Activated CD4-positive, CD25-positive, alpha-beta regulatory T cell treated with anti-CD3 and anti-CD28 coated beads, Interleukin-2, amount 50 U/mL, for 72 hours (primary cell): ENCODE measurements at places on chromosomes 12 and 14.

- DNase-seq = no peak
Measured at GRCh38 chr12:64749461-64750200, 9.6 kb downstream of the GNS start.

- DNase-seq = no peak
Measured at GRCh38 chr12:129466499-129466898, 437.3 kb downstream of the TMEM132D start.

- no peak for DNase-seq
Measured at GRCh38 chr12:76480796-76481195, 78.8 kb downstream of the OSBPL8 start.

- DNase-seq = no peak
Measured at GRCh38 chr12:18135509-18135908, 45.5 kb upstream of the RERGL start.

DNA sequence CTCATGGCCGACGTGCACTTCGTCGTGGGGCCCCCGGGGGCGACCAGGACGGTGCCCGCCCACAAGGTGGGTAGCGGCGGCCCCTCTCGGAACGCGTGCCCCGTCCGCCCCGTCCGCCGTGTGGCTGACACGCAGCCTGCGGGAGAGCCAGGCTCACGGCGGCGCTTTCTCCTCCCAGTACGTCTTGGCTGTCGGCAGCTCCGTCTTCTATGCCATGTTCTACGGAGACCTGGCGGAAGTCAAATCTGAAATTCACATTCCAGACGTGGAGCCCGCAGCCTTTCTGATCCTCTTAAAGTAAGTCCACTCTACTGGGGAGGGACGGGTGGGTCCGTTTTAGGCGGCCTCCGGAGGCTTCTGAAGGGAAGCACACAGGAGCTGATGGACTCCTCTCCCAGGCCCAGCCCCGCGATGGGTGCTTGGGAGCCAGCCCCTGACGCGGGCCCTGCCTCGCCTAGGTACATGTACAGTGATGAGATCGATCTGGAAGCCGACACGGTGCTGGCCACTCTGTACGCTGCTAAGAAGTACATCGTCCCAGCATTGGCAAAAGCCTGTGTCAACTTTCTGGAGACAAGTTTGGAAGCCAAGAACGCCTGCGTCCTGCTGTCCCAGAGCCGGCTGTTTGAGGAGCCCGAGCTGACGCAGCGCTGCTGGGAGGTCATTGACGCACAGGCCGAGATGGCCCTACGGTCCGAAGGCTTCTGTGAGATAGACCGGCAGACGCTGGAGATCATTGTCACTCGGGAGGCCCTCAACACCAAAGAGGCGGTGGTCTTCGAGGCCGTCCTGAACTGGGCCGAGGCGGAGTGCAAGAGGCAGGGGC lies 1.1 kb downstream of the BTBD6 start:
- DNase-seq = no peak

DNA sequence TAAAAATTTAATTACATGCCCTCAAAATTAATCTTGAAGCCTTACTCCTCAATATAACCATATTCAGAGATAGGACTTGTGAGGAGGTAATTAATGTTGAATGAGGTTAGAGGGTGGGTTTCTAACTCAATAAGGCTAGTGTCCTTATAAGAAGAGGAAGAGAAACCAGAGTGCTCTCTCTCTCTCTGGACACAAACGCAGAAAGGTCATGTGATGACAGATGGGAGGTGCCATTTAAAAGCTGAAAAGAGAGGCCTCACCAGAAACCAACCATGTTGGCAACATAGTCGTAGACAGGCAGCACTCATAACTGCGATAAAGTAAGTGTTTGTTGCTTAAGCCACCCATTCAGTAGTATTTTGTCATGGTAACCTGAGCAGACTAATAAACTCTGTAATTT lies 378.5 kb upstream of the LMO3 start:
- no peak for DNase-seq

DNA sequence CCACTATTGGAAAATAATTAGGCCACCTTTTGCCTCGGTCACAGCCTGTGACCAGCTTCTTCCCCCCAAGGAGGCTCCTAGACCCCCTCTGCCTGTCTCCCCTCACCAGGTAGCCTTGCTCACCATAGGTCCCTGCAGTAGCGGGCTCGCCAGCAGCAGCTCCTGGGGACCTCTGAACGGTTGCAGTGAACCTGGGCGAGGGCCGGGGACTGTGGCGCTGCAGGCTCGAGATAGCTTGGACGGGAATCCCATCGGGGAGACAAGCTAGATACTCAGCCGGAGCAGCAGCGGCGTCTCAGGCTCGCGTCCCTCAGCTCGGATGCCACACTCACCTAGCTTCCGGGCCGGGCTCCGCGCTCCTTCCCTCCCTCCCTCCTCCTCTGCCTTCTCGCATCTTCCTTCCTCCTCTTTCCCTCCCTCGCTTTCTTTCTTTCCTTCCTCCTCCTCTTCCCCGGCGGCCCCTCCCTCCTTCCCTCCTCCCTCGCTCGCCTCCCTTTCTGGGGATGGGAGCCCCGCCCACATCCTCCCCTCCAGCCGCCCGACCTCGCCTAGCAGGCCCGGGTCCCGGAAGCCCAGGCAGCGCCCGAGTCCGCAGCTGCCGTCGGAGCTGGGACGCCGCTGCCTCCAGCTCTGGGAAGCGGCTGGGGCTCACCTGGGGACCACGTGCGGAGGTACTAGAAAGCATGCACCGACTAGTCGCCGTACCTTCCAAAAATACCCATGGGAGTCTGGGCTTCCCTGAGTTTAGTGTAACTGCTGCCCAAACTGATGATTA lies at the start of gene BMP4:
Gene BMP4 (minus strand): TSS at position 399 of the 775 bp plus-strand sequence. CDS start 4,603 bp downstream, outside the sequence.
- DNase-seq = no peak

GRCh38 chr14:99910337-99911309 lies 117.4 kb downstream of the EML1 start:
- DNase-seq = no peak

- no peak for DNase-seq
Measured at GRCh38 chr14:23023022-23023794, 11.5 kb downstream of the PSMB5 start.

- no peak for DNase-seq
Measured at GRCh38 chr12:28171356-28172060, 18.7 kb upstream of the CCDC91 start.

GRCh38 chr14:81209167-81209836 lies 11.5 kb downstream of the GTF2A1 start:
- no peak for DNase-seq

- DNase-seq = no peak
Measured at GRCh38 chr14:72578514-72578913, 315.4 kb downstream of the DPF3 start.

DNA sequence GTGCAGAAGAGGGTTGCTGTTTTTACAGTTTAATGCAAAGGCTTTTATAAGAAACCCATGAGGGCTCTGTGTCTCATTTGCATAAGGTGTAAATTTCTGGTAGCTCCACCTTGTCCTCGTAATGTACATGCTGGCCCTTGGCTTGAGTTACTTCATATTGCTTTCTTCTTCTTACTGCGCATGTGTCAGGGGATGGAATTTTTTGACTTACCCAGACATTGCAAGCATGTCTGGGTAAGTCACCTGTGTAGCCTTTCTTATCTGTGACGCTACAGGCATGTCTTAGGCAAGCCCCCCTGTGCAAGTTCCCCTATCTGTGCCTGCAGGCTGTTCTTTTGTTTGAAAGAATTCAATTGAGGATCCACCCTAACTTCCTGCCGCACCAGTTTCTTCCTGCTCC lies 274.2 kb downstream of the ETNK1 start:
- DNase-seq = no peak

DNA sequence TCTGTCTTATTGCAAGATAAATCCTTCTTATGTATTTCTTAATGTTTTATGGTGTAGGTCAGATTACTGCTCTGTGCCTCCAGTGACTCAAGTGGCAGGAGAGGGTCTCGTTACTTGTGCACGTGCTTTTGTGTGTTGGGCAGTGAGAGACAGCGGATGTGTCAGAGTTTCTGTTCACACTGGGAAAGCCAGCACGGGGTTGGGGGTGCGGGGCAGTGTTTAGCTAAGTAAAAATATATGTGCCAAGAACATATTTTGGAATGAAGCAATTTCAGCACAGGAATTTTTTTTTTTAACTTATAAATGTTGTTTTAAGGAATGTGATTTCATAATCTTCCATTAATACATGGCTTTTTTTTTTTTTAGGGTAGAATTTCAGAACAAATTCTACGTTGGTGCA lies 4.5 kb upstream of the DNAH10 start:
- no peak for DNase-seq

DNA sequence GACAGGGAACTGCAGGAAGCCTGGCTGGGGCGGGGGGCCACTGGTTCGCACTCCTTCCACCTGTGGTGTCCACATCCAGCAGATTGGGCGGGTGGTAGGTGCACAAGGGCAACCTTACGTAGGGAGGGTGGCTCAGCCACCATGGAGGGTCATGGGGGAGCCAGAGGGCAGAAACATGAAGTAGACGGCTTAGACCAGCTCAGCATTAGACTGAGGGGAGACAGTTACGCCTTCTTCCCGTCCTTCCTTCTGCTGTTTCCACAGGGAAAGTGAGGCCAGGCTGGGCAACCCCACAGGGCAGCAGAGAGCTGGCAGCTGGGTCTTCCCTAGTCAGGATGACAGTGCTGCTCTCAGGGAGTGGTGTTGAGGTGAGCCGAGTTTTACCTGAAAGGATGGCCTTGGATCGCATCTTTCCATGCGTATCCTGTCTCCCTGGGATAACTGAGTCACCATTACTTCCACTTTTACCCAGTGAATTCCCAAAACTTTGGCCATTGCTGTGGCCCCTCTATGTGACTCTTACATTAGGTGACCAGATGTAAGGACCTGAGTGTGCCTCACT lies 170.0 kb upstream of the GZMB start:
- DNase-seq = no peak

DNA sequence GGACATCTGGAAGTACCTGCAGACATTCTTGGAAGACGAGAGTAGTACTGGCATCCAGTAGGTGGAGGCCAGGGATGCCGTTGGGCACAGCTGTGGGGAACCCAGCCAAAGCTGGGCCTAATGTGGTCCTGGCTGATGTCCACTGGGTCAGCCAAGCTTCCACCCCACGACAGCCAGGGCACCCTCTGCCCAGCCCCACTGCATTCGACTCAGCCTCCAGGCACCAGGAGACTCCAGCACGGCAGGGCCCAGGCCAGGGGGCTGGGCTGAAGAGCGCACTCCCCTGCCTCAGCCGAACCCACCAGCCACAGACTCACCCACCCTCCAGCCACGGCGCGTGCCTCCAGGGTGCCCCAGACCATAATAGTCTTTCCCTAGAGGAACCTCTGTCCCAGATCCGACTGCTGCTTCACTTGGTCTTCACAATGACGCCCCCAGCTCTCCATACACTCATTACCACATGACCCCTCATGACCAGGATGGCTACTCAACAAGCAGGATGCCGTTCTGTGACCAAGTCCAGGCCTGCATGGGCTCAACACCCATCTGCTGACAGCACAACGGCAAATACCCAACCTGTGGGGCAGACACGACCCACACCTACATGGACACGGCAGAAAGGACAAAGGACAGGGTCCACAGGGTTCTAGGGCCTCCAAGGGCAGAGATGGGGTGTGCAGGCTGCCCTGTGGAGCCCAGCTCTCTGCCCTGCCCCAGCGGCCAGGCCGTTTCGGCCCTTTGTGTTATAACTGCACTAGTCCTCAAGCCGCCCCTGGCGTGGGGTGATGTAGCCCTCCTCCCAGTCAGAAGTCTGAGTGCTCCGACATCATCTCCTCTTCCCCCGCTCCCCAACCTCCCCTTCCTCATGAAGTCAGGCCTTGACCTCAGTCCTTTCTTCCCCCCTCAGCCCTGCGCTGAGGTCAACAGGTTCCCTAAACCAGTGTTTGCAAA lies 22.8 kb downstream of the ITPK1 start:
- no peak for DNase-seq

DNA sequence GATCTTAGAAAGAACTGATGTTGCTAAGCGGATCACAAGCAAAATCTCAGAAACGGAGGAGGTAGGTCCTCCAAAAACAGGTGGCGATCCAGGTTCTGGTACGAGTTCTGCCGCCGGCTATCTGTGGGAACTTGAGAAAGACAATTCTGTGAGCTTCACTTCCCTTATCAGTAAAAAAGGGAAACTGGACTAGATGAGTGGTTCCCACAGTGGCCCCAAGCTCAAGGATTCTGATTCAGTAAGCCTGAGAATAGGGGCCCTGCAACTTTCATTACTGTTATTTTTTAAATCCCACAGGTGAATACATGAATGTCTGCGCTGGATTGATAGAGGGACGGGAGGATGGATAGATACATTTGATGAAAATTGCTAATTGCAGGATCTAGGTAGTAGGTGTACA lies 160.2 kb downstream of the PPM1H start:
- DNase-seq = no peak

DNA sequence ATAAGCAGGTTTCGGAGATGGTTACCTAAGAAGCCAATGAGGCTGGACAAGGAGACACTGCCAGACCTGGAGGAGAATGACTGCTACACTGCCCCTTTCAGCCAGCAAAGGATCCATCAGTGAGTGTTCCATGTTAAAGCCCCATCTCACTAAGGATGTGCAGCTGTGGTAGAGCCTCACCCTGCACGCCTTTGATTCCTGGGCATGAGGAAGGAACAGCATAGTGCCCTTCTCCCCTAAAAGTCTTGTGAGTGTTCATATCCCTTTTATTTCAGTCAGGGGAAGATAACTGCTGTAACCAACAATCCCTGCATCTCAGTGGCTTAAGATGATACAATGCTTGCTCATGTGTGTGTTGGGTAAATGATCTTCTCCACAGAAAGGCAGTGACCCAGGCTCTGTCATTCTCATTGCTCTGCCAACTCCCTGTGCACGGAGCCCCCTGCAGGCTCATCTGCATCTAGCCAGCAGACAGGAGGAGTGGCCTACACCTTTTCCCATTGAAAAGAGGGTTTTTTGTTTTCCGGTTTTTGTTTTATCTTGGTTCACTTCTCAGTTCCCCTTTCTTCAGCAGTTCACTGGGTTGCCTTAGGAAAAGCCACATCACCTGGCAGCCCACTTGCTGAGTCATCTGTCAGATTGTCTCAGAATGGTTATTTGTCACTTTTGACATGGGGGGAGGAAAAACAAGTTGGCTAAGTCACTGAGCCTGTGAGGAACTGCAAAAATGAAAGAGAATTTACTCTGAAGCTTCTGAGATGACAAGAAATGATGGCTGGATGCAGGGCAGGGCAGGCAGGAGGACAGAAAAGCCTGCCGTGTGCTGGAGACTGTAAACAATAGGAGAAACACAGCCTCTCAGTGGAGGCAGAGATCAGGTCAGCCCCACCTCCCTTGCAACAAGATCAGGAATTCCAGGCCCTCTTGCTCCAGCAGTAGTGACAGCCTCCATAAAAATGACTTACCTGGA lies 193.3 kb downstream of the ANO4 start:
- no peak for DNase-seq

GRCh38 chr14:22561661-22562579 lies 27.1 kb downstream of the DAD1 start:
- peak; percentile 51 for DNase-seq

DNA sequence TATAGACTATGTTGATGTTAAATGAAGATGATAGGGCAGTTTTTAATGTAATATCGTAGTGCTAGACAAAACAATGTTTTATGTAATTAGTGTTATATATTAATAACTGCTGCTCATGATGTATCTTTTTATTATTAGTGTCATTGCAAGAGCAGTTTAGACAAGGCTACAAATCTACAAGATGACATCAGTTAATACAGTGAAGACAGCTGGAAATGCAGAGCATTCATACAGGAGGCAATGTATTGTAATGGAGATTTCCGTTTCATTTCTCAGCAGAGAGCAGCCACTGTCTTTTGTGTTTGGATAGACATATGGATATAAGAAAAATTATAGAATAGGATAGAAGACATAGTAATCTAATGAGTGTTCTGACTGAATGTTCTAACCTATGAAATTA lies 178.0 kb downstream of the FOXG1 start:
- no peak for DNase-seq

- no peak for DNase-seq
Measured at GRCh38 chr12:15534322-15534721, 212.0 kb downstream of the PTPRO start.

GRCh38 chr14:86296173-86296572 lies 766.2 kb downstream of the FLRT2 start:
- no peak for DNase-seq

- no peak for DNase-seq
Measured at GRCh38 chr14:99330316-99331240, 58.6 kb upstream of the BCL11B start.
